Stimulated activated CD8-positive, alpha-beta memory T cell treated with anti-CD3 and anti-CD28 coated beads, Interleukin-2, amount 100 ng/mL, for 1 hour (primary cell): ENCODE measurements at places on chromosomes 12 and 14.

- DNase-seq = no peak
Observed at GRCh38 chr14:105857220-105857825, 330.9 kb downstream of the TMEM121 start.

- no peak for DNase-seq
Observed at GRCh38 chr12:62466018-62466593, 520 bp upstream of the MON2 start.

DNA sequence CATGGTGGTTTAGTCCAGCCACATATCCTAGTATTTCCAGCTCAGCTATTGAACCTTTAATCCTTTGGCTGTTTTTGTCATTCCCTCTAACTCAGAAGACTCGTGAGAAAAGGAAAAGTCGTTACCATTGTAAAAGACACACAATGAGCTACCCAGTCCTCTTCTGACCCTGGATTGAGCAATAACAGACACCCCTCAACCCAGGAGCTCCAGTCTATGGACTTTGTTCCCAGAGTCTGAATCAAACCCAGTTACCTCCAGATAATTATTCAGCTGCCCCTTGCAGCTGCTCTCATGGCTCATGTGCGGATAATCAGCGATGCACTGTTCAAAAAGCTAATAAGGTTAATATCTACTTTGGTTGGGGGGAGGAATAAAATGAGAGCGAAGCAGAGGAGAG is 402.4 kb downstream of the BTG1 start:
- no peak for DNase-seq

DNA sequence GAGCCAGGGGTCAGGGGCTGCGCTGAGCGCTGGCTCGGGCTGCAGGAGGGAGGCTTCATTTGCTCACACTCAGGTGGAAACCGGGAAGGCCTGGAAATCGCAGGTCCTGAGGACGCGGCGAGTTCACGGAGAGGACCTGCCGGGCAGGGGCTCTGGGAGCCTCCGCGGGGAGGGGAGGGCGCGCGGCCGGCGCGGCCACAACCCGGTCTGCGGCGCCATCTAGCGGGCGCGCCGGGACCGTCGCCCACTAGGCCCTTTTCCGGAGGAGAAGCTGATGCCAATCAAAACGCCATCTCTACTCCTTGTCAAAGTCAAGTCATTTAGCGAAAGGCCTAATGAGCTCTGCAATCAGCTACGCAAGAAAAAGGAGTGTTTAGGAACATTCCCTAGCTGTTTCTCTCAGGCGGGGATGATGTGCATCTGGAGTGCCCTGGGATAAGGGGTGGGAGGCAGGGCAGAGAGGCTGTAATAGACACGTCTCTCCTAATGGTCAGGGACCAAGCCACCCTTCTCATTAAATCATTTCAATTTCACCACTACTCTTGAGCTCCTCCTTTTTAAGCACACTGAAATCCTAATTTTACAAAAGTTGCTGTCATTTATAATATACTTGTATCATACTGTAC is 885.8 kb upstream of the TMEM132C start:
- DNase-seq = no peak

DNA sequence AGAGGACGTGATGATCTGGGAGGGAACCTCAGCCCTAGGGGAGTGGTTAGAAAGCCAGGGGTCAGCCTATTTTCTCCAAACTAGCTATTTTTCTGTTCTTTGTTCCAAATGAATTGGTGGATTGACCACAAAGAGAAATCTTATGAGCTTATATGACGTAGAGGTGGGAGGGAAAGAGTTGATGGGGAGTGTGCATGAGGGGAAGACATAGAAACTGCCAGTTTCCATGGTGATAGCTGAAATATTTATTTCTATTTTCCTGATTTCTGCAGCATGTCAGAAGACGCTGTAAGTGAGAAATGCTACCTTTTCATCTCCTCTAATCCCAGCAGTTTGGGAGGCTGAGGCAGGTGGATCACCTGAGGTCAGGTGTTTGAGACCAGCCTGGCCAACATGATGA is 51.4 kb upstream of the CISTR start:
- DNase-seq = no peak

DNA sequence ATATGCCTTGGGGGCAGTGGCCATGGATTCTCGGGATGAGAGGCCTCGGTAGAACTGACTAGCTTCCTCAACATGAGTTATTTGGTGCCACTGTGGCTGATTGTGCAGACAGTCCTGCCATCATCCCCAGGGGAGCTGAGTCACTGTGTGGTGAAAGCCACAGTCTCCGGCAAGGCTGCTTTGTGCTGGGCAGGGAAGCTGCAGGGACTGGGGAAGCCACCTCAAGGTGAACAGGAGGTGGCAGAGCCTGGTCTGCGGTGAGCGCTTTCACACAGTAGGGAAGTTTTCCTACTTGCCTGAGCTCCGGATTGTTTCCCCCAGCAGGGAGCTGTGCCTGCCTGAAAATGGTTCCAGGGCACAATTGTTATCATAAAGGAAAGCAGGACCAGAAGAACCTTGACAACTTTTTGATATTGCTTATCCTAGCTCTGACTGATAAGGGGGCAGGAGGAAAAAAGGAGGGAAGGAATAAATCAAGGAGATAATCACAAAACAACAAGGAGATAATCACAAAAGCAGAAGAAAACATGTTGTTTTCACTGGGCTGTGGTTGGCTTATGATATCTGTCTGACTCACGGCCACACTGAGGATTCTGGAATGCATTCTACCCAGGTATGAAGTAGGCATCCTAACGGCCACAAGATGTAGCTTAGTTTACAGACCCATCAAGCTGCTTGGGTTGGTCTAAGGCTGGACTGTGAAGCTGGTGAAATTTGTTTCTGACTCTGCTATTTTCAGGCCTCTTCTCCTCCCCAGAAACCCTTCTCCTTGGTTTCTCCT is 32.2 kb upstream of the GNG2 start:
- peak; percentile 44 for DNase-seq

DNA sequence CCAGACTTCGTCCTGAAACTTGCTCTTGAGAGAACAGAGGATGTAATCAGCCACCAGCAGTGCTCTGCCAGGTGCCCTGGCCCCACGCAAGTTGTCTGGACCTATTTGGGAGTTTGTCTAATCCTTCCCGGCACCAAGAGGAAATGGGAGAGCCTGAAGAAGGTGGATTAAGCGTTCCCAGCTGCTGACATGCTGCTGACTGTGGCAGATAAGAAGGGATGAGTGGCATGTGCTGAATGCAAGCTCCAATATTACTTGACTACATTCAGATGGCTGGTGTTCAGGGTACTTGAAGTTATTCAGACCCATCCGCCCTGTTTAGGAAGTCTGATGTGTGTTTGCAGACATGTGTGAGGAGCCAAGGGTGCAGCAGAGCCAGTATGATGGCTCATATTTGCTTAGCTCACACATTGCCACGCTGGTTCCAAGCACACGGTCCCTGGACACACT is 440.6 kb upstream of the CCDC196 start:
- no peak for DNase-seq
